ENCODE measurements at places on chromosomes 16 and 17. TPM values are rescaled to one million over a fixed set of nuclear protein-coding genes. Genes with fewer than 3 reads are reported as not detected.

Gene LRRC37A
- polyA plus RNA-seq = 0.68 TPM

Gene CLCN7
- 36.5 TPM for polyA plus RNA-seq

Gene LGALS9B
- polyA plus RNA-seq = 1.3 TPM

Gene NPTX1
- polyA plus RNA-seq = 0.31 TPM

Gene RAB34
- polyA plus RNA-seq = 53.1 TPM

Gene MYADML2
- not detected for polyA plus RNA-seq

Gene TMEM97
- 28.1 TPM for polyA plus RNA-seq

Gene FOXL1
- polyA plus RNA-seq = 6.7 TPM

Gene RMI2
- 6.9 TPM for polyA plus RNA-seq

GRCh38 chr16:22373662-22374310 lies 633 bp downstream of the CDR2 start:
- DNase-seq = peak; percentile 73
- H3K27me3 ChIP-seq = no peaks in the 10 kb centered on the region
- peak overlapping the region; percentile 91 for H3K27ac ChIP-seq
- peak overlapping the region; percentile 91 for H3K4me3 ChIP-seq
- H3K36me3 ChIP-seq = no peaks in the 10 kb centered on the region

- H3K36me3 ChIP-seq = no peaks in the 10 kb centered on the region
- H3K27me3 ChIP-seq = no peaks in the 10 kb centered on the region
- no peaks in the 10 kb centered on the region for H3K4me1 ChIP-seq
Measured at GRCh38 chr16:72467157-72467759, 295.3 kb upstream of the PMFBP1 start.

DNA sequence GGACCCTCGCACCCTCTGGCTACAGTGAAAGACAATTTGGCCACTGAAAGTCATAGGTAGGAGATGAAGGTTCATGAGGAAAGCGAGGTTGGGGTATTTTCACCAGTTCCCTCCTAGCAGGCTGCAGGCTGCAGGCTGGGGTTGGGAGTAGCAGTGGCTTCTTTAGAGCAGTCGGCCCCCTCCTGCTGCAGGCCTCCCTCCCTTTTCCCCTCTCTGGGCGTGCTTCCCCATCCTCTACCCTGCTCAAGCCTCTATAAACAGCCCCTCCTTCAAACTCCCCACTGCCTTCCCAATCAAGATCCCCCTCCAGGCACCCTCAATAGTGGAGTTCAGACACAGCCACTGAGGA lies 41.8 kb downstream of the GAS7 start:
- no peaks in the 10 kb centered on the region for H3K36me3 ChIP-seq
- no peaks in the 10 kb centered on the region for H3K27me3 ChIP-seq
- no peak overlapping the region for H3K27ac ChIP-seq
- H3K4me1 ChIP-seq = no peaks in the 10 kb centered on the region
- no peak for DNase-seq
- H3K4me3 ChIP-seq = no peak overlapping the region

- no peak for DNase-seq
- no peaks in the 10 kb centered on the region for H3K27me3 ChIP-seq
- H3K36me3 ChIP-seq = peaks cover 74% of the 10 kb centered on the region
Measured at GRCh38 chr16:2528161-2529060, 2.8 kb downstream of the CEMP1 start.

GRCh38 chr17:77036136-77036840 lies 104.5 kb upstream of the SEC14L1 start:
- no peak for DNase-seq
- no peak overlapping the region for H3K4me3 ChIP-seq
- H3K27ac ChIP-seq = no peak overlapping the region
- H3K4me1 ChIP-seq = peaks cover 11% of the 10 kb centered on the region
- no peaks in the 10 kb centered on the region for H3K36me3 ChIP-seq
- H3K27me3 ChIP-seq = peaks cover 33% of the 10 kb centered on the region

DNA sequence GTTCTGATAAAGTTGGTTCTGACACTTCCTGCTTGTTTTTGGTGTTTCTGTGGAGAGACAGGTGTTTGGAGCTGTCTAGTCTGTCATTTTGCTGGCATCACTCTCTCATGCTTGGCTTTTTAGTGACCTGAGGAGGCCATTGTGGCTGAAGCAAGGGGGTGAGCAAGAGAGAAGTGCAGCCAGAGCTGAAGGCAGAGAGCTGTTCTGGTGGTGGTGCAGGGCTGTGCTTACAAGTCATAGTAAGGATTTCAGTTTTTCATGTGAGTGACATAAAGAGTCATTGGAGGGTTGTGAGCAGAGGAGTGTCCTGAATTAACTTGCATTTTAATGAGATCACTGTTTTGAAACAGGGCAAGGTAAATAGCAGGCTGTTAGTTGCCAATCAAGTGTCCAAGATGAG lies 97.5 kb downstream of the CHD9 start:
- no peak overlapping the region for H3K27ac ChIP-seq
- H3K27me3 ChIP-seq = no peaks in the 10 kb centered on the region
- H3K4me1 ChIP-seq = peaks cover 11% of the 10 kb centered on the region
- H3K36me3 ChIP-seq = peaks cover 18% of the 10 kb centered on the region
- no peak overlapping the region for H3K4me3 ChIP-seq

DNA sequence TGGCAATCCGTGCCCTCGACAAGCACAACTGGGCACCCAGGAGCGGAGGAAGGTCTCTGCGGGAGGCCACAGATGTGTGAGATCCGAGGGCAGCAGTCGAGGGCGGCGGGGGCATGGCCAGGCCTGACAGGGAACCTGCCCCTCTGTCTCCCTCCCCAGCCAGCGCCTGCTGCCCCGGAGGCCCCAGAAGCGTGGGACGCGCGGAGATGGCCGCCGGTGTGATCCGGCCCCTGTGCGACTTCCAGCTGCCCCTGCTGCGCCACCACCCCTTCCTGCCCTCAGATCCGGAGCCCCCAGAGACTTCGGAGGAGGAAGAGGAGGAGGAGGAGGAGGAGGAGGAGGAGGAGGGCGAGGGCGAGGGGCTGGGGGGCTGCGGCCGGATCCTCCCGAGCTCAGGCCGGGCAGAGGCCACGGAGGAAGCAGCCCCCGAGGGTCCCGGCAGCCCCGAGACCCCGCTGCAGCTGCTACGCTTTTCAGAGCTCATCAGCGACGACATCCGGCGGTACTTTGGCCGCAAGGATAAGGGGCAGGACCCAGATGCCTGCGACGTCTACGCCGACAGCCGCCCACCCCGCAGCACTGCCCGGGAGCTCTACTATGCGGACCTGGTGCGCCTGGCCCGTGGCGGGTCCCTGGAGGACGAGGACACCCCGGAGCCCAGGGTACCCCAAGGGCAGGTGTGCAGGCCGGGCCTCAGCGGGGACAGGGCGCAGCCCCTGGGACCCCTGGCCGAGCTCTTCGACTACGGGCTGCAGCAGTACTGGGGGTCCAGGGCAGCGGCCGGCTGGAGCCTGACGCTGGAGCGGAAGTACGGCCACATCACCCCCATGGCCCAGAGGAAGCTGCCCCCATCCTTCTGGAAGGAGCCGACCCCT lies 1.7 kb downstream of the PERCC1 start:
- no peak for DNase-seq
- no peak overlapping the region for H3K27ac ChIP-seq
- H3K36me3 ChIP-seq = no peaks in the 10 kb centered on the region
- H3K4me3 ChIP-seq = no peak overlapping the region
- no peaks in the 10 kb centered on the region for H3K27me3 ChIP-seq
- peaks cover 14% of the 10 kb centered on the region for H3K4me1 ChIP-seq

- H3K4me1 ChIP-seq = peaks cover 80% of the 10 kb centered on the region
- H3K4me3 ChIP-seq = no peak overlapping the region
- peak overlapping the region; percentile 62 for H3K27ac ChIP-seq
- DNase-seq = no peak
- peaks cover 4% of the 10 kb centered on the region for H3K27me3 ChIP-seq
- no peaks in the 10 kb centered on the region for H3K36me3 ChIP-seq
Measured at GRCh38 chr17:81402981-81403467, 7.8 kb downstream of the BAHCC1 start.

GRCh38 chr16:63690961-63691360 lies 1430.9 kb downstream of the CDH11 start:
- no peak for DNase-seq
- no peak overlapping the region for H3K27ac ChIP-seq
- no peaks in the 10 kb centered on the region for H3K27me3 ChIP-seq
- no peaks in the 10 kb centered on the region for H3K36me3 ChIP-seq

GRCh38 chr17:17413821-17414220 lies 63.0 kb upstream of the MED9 start:
- no peak for DNase-seq
- no peak overlapping the region for H3K4me3 ChIP-seq
- peaks cover 20% of the 10 kb centered on the region for H3K4me1 ChIP-seq
- no peak overlapping the region for H3K27ac ChIP-seq
- no peaks in the 10 kb centered on the region for H3K36me3 ChIP-seq

GRCh38 chr16:57775661-57776469 lies 26.4 kb downstream of the KIFC3 start:
- no peak overlapping the region for H3K4me3 ChIP-seq
- no peaks in the 10 kb centered on the region for H3K27me3 ChIP-seq
- peaks cover 51% of the 10 kb centered on the region for H3K36me3 ChIP-seq
- no peaks in the 10 kb centered on the region for H3K4me1 ChIP-seq
- H3K27ac ChIP-seq = no peak overlapping the region
- DNase-seq = no peak

- no peaks in the 10 kb centered on the region for H3K27me3 ChIP-seq
- H3K36me3 ChIP-seq = peaks cover 13% of the 10 kb centered on the region
- H3K4me1 ChIP-seq = no peaks in the 10 kb centered on the region
- no peak for DNase-seq
- no peak overlapping the region for H3K27ac ChIP-seq
Measured at GRCh38 chr17:76296186-76296585, 11.9 kb downstream of the QRICH2 start.

DNA sequence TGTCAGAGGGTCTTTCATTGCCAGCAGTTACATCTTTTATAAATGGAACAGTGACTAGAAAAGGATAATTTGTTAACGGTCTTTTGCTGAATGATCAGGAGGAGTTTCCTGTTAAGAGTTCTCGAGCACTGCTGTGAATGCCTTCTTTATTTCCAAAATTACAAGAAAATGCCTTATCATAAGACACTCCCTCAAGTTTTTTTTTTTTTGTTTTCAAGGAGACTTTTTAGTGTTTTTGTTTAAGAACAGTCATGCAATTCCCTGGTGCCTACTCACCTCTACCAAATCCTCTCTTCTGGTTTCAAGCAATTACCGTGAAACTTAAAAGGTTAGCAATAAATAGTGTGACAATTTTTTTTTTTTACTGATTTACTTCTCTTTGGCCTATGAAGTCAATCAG lies 19.0 kb upstream of the VWA3A start:
- peaks cover 5% of the 10 kb centered on the region for H3K4me1 ChIP-seq
- H3K36me3 ChIP-seq = no peaks in the 10 kb centered on the region

DNA sequence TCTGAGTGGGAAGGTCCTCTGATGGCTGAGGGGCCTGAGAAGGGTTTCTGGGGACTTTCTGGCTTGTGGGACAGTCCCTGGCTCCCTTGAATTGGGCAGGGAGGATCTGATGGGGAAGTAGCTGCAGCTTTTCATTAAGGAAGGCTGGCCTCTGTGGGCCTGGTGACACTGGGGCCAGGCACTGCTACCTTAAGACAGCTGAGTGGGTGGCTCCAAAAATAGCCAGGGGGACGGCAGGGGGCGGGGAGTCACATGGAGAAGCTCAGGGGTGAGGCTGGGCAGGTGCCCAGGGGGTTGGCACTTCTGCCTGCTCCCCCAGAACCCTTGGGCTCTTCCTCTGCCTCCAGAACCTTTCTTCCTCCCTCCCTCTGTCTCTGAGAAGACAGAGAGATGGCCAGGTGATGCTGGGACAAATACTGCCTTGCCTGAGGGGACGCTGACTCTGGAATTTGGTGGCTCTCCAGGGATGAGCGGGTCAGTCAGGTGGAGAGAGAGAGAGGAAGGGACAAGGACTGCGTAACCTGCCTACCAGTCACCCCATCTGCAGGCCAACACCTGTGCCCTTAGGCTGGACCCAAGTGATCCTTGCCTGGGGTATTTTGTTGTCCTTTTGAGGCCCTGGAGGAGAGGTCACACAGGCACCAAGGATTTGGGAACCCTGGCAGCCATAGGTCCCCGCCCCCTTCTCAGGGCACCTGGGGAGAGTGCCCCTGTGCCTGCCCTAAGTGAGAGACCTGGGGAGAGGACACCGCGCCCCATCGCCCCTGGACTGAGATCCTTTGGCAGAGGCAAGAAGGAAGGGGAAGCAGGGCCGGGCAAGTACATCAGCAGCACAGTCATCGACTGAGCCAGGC lies 1.7 kb upstream of the SGCA start:
- no peaks in the 10 kb centered on the region for H3K36me3 ChIP-seq
- no peak overlapping the region for H3K4me3 ChIP-seq
- H3K27me3 ChIP-seq = no peaks in the 10 kb centered on the region
- H3K4me1 ChIP-seq = peaks cover 58% of the 10 kb centered on the region
- DNase-seq = no peak

DNA sequence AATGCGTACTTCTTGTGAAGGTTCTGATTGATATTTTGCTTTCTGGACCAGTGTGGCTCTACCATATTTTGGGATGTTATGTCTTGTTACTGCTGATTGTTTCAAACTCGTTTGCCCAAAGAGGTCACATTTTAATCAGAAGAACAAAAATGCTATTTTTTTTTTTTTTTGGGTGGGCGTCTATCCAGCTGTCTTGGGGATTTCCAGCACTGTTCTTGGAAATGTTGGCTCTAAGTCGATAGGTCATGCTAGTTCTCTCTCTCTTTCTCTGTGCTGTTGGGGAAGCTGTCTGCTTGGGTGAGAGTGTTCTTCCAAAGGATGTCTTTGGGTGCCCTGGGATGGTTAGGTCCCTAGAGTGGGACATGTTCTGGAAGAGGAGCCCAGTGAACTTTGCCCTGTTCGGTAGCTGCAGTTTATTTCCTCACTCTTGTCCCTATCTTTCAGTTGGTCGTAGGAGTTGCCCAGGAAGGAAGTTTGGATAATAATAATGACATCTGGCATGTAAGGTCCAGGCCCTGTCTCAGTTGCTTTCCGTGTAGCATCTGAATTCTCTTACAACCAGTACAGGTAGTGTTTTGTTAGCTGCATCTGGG lies 2.9 kb downstream of the IRF8 start:
- H3K27me3 ChIP-seq = no peaks in the 10 kb centered on the region
- DNase-seq = no peak
- H3K4me1 ChIP-seq = peaks cover 72% of the 10 kb centered on the region
- H3K4me3 ChIP-seq = no peak overlapping the region

DNA sequence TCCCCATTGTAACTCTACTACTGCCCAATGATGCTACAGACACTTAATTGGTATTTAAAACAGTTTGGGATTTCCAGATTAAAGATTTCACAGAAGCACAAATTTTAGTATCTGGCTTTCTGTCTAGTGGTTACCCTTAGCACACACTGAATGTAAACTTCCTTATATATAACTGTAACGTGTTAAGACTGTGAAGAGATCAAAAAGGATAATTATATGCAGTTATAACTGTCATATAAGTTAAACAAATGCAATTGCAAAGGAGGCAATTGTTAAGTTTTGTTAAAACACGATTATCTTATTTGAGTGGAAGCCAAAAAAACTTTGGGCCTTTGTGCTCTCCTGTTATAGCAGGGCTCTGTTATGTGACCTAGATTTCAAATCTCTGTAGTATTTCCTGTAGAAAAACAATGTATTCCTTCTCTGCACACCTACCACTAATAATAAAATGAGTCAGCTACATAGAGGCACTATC lies 147.9 kb downstream of the STXBP4 start:
- H3K27ac ChIP-seq = no peak overlapping the region
- no peak for DNase-seq
- H3K27me3 ChIP-seq = no peaks in the 10 kb centered on the region
- H3K4me3 ChIP-seq = no peak overlapping the region

- H3K4me1 ChIP-seq = no peaks in the 10 kb centered on the region
- H3K27me3 ChIP-seq = no peaks in the 10 kb centered on the region
- H3K4me3 ChIP-seq = no peak overlapping the region
- no peaks in the 10 kb centered on the region for H3K36me3 ChIP-seq
- no peak for DNase-seq
- no peak overlapping the region for H3K27ac ChIP-seq
Measured at GRCh38 chr16:72602499-72602898, 430.5 kb upstream of the PMFBP1 start.
